ENCODE measurements at places on chromosomes 3 and 15.

DNA sequence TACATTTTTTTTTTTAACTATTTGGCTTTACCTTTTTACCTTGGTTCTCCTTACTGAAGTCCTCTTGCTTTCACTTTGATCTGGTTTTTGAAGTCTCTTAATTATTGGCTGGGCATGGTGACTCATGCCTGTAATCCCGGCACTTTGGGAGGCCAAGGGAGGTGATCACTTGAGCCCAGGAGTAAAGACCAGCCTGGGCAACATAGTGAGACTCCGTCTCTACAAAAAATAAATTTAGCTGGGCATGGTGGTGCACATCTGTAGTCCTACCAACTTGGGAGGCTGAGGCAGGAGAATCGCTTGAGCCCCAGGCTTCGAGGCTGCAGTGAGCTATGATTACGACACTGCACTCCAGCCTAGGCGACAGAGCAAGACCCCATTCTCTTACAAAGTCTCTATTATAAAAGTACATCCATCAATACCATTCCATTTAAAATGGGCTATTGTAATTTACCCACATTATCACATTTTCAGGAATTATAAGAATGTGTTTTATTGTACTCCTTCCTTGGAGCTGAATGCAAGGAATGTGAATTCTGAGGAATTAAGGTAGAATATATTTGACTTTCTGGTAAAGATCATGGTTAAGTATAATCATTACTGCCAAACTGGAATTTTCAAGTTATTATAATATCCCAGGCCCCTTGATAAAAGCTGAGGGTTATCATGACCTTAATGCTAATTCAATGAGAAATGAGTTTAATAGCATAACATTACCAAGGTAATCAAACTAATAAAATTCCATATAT, 49.0 kb downstream of the MSL2 start:
- no peak for DNase-seq

GRCh38 chr3:120071259-120071658, 23.0 kb downstream of the GSK3B start:
- no peak for DNase-seq

GRCh38 chr3:191566469-191566868, 105.5 kb downstream of the PYDC2 start:
- DNase-seq: no peak

DNA sequence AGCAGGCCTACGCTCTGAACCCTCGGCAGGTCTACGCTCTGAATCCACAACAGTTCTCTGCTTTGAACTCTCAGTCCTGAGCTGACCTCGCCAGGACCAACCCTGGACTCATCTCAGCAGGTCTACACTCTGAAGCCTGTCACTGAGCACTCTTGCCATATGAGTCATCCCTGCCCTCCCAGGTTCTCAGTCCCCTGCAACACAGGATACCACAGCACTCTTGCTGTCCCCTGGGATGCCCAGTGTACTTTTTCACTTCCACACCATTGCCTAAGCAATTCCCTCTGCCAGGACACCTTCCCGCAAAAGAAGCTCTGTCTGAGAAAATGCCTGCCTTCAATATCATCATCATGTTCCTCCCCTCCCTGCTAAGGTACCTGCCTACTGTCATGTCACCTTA, 42.0 kb downstream of the NUP210 start:
- DNase-seq: no peak

- no peak for DNase-seq
These were observed 134.1 kb downstream of the VPS8 start for GRCh38 chr3:184945886-184946625.

All from omental fat pad (tissue), 4 donors.